ENCODE measurements at places on chromosomes 2 and 18.

- no peak for DNase-seq
These were observed 417.1 kb downstream of the HRH4 start for GRCh38 chr18:24877546-24877945.

DNA sequence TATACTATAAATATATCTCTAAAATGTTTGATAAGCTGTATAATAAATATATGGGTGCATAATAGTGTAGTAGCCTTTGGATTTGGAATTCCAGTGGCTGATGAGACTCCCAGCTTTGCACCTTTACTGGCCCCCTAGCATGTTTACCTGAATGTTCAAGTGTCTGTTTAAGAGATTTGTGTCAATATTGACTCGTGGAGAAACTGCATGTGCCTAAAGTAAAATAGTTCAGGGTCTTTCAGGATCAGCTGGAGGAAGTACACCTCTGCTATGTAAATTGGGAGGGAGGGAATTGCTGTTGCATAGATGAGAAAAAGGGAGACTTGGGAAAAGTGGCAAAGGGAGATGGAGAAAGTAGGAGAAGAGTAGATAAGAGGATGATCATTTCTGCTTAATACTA is 23.9 kb downstream of the ME2 start:
- no peak for DNase-seq

DNA sequence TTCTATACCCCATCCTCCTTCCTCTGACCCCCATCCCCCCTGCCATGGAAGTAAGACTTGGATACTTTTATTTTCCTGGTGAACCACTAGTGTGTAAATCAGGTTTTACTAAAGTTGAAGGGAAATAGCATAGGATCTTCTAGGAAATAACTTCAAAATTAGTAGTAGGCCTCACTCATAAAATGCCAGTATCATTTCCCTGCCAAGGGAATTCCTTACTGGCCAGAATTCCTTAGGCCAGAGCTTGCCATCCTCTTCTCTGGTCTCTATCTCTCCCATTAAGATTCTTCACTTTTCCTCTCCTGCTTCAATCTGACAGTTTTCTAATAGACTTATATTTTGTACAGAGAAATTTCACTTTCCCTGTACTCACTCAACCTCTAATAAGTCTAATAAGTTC is 322.8 kb upstream of the TANK start:
- DNase-seq: no peak

- DNase-seq: no peak
These were observed 41.8 kb downstream of the KCTD18 start for GRCh38 chr2:200467806-200468681.

All from erythroblast (primary cell).